ENCODE measurements at places on chromosomes 6 and 20.
A peak's percentile ranks its signal among the peaks of the same experiment; 100 is the strongest.

DNA sequence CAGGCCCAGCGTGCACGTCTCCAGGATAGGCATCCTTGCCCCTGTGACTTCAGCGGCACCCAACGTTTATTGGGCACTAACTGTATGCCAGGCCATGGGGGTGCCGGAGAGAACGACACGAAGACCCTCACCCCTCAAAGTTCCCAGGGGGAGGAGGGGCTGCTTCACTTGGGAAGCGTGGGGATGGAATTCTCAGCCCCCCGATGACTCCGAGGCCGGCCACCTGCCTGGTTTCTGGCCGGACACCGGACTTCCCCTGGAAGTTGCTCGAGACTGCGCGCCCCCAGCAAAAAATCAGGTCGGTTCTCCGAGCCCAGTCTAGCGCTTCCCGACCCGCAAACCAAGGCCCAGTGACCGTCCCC lies 275 bp upstream of the MAVS start:
- no peak for DNase-seq

DNA sequence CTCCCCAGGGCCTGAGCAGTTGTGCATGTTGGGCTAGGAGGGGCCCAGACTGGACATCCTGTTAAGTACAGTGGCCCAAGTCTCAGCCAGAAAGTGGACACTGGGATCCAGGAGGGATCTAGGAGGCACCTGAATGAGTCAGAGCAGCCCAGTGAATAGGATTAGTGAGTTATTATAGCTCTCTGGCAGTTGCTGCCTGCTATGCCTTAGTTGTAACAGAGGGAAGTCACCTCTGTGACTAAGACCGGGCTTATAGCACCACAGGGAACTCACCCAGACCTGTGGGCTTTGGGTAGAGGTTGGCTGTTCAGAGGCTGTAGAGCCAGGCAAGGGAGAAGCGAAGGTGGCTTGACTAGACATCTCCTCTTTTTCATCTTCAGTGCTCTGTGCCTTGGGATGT lies 39.0 kb upstream of the AAR2 start:
- DNase-seq: no peak

- no peak for DNase-seq
These were observed 107.8 kb downstream of the SYNE1 start for GRCh38 chr6:152529369-152529768.

GRCh38 chr20:4720041-4720976 lies 1.4 kb upstream of the PRND start:
- no peak for DNase-seq

GRCh38 chr6:35170891-35171290 lies 29.8 kb upstream of the TCP11 start:
- no peak for DNase-seq

DNA sequence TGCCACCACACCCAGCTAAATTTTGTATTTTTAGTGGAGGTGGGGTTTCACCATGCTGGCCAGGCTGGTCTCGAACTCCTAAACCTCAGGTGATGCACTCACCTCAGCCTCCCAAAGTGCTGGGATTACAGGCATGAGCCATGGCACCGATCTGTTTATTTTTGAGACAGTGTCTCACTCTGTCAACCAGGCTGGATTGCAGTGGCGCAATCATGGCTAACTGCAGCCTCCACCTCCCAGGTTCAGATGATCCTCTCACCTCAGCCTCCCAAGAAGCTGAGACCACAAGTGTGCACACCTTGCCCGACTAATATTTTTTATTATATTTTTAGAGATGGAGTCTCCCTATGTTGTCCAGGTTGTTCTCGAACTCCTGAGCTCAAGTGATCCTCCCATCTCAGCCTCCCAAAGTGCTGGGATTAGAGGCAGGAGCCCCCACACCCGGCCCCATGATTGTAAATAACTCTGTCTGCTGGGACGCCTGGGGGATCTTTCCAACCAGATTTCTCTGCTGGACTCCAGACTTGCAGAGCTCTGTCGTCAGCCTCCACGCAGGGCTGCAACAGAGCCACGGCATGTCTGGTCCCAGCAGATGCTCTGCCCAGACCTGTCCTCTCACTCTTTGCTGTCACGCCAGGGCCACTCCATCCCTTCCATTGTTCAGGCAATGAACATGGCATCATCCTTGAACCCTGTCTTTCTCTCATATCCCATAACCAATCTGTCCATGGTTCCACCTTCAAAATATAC lies 25.3 kb downstream of the SYNJ2 start:
- DNase-seq: no peak

- DNase-seq: peak; percentile 32
These were observed 226.8 kb downstream of the UST start for GRCh38 chr6:148973538-148974208.

Data from forelimb muscle (tissue), 1 donor.